ENCODE measurements at places on chromosomes 1 and 21. TPM values are rescaled to one million over a fixed set of nuclear protein-coding genes. Genes with fewer than 3 reads are reported as not detected.

GRCh38 chr1:29467989-29468900 lies 231.9 kb downstream of the PTPRU start:
- no peak for DNase-seq

KCNJ9 gene
- total RNA-seq, result not detected

DNA sequence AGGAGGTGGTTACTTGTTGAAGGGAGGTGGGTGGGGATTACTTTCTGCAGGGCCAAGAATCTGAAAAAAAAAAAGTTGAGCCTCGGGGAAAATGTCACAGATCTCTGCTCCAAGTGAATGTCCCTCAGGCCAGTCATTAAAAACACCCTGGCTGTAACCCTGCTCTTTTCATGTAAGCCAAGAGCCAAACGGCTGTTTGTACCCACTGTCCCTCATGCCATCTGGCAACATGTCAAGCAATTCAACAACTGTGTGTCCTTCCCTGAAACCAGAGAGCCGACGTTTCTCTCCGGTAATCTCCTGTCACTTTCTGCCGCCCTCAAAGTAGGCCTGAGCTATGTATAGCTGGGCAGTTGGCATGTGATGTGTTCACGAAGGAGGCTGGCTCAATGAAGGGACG lies 14.7 kb downstream of the CASQ2 start:
- no peak for DNase-seq

DNA sequence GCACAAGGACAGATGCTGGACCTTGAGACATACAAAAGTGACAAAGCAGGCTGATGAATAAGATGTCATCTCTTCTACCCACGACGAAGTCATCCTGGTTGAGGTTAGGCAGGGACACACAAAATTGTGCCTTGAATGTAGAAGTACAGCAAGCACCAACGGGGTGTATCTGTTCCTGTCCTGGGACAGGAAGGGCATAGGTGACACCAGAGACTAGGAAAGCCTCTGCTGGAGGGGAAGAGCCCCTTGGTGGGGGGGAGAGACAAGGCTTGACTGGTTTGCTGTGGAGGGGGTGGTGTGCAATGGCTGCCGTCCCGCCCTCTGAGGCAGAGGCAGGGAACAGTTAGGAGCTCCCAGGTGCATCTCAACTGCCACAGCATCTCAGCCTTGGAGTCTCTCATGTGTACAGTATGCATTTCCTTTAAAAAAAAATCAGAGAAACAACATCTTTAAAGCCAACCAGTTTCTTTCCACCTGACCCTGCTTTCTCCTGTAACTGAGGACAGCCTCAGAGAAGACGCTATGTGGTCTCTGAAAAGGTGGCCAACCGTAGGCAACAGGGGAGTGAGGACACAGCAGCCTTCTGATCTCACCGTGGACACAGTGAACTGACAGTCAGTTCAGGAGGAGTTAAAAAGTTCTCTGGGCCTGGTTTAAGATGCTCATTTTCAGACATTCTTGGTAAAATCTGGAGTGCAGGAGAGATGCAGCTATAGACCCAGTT lies 17.7 kb upstream of the GFI1 start:
- DNase-seq, result peak; percentile 12

GRCh38 chr1:155455588-155456195 lies 106.9 kb downstream of the ASH1L start:
- DNase-seq, result peak; percentile 25

GRCh38 chr1:183845681-183846080 lies 40.8 kb downstream of the RGL1 start:
- DNase-seq, result peak; percentile 46

DNA sequence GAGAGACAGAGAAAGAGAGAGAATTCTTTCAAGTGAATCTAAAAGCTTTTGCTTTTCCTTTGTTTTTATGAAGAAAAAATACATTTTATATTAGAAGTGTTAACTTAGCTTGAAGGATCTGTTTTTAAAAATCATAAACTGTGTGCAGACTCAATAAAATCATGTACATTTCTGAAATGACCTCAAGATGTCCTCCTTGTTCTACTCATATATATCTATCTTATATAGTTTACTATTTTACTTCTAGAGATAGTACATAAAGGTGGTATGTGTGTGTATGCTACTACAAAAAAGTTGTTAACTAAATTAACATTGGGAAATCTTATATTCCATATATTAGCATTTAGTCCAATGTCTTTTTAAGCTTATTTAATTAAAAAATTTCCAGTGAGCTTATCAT lies 117.6 kb downstream of the PTPRC start:
- peak; percentile 49 for DNase-seq

DNA sequence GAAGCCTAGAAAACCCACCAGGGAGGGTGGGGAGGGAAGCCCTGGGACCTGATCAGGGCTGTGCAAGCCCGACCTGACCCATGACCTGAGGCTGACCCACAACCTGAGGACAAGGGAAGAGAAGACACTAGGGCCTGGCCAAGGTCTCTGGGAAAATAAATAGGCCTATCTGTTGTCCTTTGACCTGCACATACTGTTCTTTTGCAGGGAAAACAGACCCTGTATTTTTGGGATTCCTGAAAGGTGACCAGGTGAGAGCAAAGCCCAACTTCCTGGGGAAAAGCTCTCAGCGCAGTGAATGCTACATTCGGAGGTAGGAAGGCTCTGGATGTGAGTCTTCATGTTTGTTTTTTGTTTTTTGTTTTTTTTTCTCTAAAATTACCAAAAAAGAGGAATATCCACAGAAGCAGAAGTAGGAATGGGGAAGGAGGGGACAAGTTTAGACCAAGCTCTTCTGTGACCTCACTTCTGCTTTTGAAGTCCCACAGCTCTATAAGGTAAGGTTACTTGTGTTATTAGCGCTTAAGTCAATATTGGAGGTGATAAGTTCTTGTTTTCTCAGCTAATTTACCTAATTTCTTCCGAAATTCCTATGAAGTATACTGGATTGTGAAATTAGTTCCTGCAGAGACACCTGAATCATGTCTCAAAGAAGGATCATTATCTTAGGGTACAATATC lies 26.2 kb upstream of the LYST start:
- no peak for DNase-seq

DNA sequence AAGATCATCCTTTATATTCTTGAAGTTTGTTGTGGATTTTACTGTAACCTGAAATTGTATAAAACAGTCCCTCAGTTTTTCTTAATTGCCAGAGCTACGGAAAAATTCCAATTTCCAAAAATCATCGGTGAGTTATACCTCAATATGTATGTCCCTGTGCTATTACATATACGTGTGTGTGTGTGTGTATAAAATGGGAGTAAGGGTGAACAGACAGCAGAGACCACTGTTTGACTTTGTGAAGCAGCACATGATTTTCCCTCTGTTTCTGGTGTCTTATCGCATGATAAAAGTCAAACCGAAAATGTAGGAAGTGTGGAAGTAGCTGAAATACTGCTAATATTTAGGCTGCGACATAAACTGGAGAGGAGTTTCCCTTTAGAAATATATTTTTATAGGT lies 1.2 kb downstream of the OR2T1 start:
- no peak for DNase-seq

DNA sequence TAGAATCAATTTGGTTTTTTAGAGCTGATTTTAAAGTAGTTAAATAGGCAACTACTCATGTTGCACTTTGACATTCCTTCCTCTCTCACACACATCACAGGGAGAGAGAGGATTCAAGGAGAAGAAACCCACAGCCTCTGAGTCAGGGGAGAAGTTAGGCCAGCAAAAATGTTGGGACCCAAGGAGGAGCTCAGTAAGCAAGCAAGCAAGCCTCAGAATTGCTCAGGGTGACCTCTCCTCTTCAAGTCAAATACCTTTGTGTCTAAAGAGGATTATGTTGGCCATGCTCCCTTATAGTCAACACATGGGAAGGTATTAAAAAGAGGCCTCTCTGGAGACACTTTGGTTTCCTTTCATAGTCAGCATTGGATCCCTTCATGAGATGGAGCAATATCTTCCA lies 80.5 kb upstream of the WARS2 start:
- DNase-seq, result peak; percentile 44

GRCh38 chr1:106063510-106063909 lies 993.0 kb upstream of the PRMT6 start:
- DNase-seq, result no peak

DNA sequence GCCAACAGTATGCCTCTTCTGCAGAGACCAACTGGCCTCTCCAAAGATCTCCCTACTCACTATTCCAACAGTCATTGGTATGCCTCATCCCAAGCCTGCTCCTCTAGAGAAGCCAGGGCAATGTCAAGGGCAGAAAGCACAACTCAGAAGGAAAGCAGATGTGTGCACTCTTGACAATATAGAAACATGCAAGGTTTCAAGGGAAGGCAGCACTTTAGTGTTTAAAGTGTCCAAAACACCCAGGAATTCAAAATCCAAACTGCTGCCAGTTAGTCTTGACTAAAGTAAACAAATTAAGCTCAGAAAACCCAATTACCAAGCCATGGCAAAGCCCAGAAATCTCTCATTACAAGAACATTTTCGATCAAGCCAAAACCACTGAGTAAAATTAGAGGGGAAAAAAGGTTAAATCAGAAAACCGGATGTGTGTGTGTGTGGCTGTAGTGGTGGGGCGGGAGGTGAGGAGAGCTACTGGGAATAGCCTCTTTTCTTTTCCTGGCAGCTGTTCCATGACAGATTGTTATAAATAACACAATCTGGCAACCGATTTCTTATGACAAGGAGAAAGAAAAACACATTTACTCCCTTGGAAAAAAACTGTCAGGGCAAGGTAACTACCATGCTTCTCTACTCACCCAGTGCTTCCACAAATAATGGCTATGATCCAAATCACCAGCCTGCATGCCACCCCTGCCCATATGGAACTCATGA lies 39.2 kb downstream of the EIF2B3 start:
- DNase-seq, result peak; percentile 80

FAM163A gene
- total RNA-seq, result not detected

AZIN2 gene
- total RNA-seq, result 0.20 TPM

DNA sequence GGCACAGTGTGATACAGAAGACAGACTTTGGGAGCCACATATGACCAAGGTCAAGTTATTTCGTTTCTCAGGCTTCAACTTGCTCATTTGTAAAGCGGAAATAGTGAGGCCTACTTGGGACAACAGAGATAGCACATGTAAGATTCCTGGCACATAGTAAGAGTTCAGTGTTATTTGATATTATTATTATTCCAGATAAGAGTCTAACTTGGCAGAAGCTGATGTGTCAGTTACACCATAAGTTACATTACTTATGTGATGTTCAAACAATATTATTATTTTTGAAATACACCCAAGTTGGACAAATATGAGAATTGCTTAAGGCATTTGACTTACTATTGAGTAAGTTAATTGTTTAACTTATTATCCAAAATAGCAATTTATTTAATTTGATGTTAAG lies 10.2 kb upstream of the CYP4X1 start:
- DNase-seq, result no peak

DNA sequence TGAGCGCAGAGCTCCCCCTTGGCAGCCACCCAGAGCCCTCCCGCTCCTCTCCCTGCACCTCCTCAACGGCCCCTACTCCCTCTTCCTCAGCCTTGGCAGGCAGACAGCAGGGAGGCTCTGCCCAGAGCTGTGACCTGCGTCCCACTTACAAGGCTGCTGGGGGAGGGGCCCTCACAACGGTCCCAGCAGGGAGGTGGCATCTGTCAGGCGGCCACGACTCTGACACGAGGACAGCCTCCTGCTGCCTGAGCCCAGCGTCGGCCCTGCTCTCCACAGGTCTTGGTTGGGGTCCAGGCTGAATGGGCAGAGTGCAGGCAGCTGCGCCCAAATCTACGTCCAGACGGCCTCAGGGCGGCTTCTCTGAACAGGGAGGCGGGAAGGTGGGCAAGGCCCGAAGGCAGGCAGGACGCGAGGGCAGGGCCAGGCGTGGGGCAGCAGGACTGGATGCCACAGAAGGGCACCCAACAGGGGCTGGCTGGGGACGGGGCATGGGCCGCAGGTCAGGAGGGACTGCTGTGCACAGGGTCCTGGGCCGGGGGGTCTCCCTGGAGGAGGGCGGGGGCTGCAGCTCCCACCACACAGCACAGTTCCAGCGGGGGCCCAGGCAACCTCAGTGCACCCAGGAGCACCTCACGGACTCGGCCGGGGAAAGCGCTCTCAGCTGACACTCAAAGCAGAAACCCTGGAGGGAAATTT lies 7.5 kb downstream of the SLC19A1 start:
- DNase-seq, result no peak

GRCh38 chr1:54125386-54126070 lies 27.3 kb downstream of the CDCP2 start:
- peak; percentile 44 for DNase-seq

DNA sequence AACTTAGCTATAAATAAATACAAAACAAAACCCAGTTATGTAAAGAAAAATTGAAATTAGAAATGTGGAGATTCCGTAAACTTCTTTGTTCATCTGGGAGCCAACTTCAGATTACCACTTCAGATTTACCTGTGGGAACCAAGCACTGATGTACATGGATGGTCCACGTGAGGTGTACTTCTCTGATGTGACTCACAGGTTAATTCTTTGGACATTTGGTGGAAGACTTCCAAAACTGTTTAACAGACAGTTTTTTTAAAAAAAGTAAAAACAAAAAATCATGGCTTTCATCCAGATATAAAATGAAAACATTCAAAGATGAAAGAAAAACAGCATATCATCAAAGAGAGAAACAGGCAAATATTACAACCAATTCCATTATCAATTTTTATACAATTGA lies 92.0 kb downstream of the MAST2 start:
- peak; percentile 35 for DNase-seq

GRCh38 chr1:161199506-161200139 lies 769 bp upstream of the ADAMTS4 start:
- no peak for DNase-seq

DNA sequence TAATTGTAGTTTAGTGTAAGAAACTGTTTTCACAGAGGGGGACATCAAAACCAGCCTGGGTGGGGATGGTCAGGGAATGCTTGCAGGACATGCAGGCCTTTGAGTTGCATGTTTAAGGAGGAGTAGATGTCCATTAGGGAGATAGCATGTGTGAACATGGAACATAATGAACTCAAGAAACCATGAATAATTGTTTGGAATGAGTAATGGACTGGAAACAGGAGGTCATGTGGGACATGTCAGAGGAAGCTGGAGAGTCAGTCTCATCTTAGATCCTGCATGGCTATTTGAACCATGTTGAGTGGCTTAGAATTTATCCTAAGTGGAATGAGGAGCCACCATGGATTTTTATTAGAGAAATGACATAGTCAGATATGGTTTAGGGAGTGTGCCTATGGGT lies 86.4 kb downstream of the RPE65 start:
- peak; percentile 39 for DNase-seq

DNA sequence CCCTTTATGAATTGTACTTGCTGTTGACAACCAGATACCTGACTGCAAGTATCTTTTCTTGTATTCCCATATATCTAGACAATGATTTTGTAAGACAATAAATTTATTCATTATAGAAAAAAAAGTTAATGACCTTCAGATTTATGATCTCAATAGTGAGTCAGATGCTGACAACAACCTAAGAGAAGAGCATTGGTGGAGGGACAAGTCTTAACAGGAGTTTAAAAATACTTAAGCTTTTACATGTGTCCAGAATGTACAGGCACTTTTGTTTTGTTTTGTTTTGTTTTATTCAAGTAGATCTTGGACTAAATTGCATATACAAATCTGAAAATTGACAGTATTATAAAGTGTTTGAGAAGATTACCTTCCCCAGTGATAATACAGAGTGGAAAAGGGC lies 1544.6 kb upstream of the B3GALT2 start:
- no peak for DNase-seq

GRCh38 chr1:182357913-182358312 lies 33.7 kb downstream of the GLUL start:
- no peak for DNase-seq

FCRLA gene
- 2.0 TPM for total RNA-seq

HSD3B1 gene
- not detected for total RNA-seq

Data from M059J (cell line).